ENCODE measurements at places on chromosomes 1 and 21. TPM values are rescaled to one million over a fixed set of nuclear protein-coding genes. Genes with fewer than 3 reads are reported as not detected.
A peak's percentile ranks its signal among the peaks of the same experiment; 100 is the strongest.

FCRL1 gene
- 0.27 TPM for total RNA-seq

- H3K4me3 ChIP-seq: no peak overlapping the region
- H3K27ac ChIP-seq: peak overlapping the region; percentile 11
- no peaks in the 10 kb centered on the region for H3K27me3 ChIP-seq
- H3K36me3 ChIP-seq: no peaks in the 10 kb centered on the region
- peak; percentile 72 for DNase-seq
Observed at GRCh38 chr1:168439456-168440375, 104.1 kb downstream of the XCL2 start.

SLAMF8 gene
- total RNA-seq: 3.2 TPM

- H3K36me3 ChIP-seq: no peaks in the 10 kb centered on the region
- no peaks in the 10 kb centered on the region for H3K4me1 ChIP-seq
- no peak for DNase-seq
- no peak overlapping the region for H3K27ac ChIP-seq
- no peak overlapping the region for H3K4me3 ChIP-seq
Observed at GRCh38 chr21:33047231-33047630, 21.5 kb downstream of the OLIG2 start.

GRCh38 chr1:16120940-16121410 lies 34.9 kb downstream of the EPHA2 start:
- no peak overlapping the region for H3K27ac ChIP-seq
- H3K36me3 ChIP-seq: no peaks in the 10 kb centered on the region
- H3K4me1 ChIP-seq: no peaks in the 10 kb centered on the region
- H3K4me3 ChIP-seq: no peak overlapping the region
- DNase-seq: no peak

KISS1 gene
- total RNA-seq: not detected

NBPF19 gene
- total RNA-seq: 39.6 TPM

DNA sequence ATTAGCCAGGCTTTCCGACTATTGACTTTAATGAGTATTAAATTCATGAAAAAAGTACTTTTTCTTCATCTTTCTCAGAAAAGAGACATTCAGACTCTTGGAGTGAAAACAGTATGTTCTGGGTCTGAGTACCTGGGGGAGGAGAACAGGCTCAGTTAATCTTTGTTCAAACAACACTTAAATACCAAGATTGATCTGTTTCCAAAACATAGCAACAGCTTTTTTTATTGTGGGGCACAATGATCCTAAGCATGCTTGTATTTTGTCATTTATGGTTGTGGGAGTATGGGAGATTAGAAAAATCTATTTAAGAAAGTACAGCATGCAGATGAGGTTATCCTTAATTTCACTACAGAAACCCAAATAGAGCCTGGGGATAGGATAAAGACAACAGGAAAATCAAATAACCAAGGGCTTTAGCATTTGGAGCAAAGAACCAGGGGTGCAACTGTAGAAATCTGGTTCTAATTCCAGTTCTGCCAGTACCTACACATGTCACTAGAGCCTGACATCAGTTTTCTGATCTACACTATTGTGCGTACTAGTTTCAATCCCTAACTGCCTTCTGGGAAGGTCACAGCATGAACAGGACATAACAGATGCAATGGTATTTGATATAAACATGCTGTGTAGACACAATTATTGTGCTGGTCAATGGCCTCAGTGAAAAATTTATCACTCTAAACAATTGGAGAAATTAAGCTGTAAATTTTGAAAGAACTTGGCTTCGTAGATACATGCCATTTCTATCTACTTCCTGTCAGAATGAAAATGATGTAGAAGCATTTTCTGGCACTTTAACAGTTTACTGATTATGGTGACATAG lies 91.2 kb downstream of the KCNK1 start:
- H3K27me3 ChIP-seq: no peaks in the 10 kb centered on the region
- H3K4me3 ChIP-seq: no peak overlapping the region
- peak overlapping the region; percentile 67 for H3K27ac ChIP-seq
- H3K36me3 ChIP-seq: no peaks in the 10 kb centered on the region
- no peak for DNase-seq

DNA sequence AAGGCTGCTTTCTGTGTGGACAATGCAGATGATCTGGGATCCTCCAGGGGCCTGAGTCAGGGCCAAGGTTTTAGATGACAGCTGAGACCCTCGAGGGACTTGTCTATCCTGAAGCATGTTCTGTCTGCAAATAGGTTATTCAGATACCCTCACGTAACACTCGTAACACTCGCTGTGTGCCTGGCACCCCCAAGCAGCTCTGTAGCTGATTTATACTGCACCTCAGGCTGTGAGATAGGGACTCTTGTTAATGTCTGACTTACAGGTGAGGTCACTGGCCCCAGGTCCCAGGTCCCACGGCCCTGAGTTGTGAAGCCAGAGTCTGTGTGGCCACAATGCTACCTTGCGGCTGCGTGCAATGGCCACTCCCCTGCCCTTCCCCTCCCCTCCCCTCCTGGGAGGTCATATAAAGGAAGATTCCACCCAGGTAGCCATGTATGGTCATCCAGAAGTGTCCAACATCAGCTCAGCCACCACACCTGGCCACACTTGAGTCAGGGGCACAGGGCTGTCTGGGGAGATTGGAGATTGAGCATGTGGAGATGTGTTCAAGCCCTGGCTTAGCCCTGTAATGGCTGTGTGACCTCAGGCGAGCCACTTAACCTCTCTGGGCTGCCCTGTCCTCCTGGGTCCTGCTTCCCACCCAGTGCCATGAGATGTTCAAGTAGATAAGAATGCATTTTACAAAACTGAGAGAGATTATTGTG lies 687.7 kb downstream of the MATN1 start:
- no peaks in the 10 kb centered on the region for H3K36me3 ChIP-seq
- DNase-seq: no peak
- H3K27me3 ChIP-seq: no peaks in the 10 kb centered on the region
- H3K4me3 ChIP-seq: no peak overlapping the region

- H3K4me1 ChIP-seq: no peaks in the 10 kb centered on the region
- no peak overlapping the region for H3K27ac ChIP-seq
- no peaks in the 10 kb centered on the region for H3K27me3 ChIP-seq
Observed at GRCh38 chr21:29571949-29572348, 273.2 kb downstream of the BACH1 start.

FAM131C gene
- total RNA-seq: 0.28 TPM

SPRR2B gene
- not detected for total RNA-seq

GJB5 gene
- not detected for total RNA-seq

- no peaks in the 10 kb centered on the region for H3K36me3 ChIP-seq
- no peak overlapping the region for H3K27ac ChIP-seq
- no peak overlapping the region for H3K4me3 ChIP-seq
- no peaks in the 10 kb centered on the region for H3K27me3 ChIP-seq
Observed at GRCh38 chr1:211939876-211940468, 95.4 kb downstream of the INTS7 start.

GRCh38 chr1:90186506-90187322 lies 191.8 kb downstream of the ZNF326 start:
- H3K4me1 ChIP-seq: no peaks in the 10 kb centered on the region
- no peak overlapping the region for H3K4me3 ChIP-seq
- H3K36me3 ChIP-seq: no peaks in the 10 kb centered on the region
- DNase-seq: no peak

DNA sequence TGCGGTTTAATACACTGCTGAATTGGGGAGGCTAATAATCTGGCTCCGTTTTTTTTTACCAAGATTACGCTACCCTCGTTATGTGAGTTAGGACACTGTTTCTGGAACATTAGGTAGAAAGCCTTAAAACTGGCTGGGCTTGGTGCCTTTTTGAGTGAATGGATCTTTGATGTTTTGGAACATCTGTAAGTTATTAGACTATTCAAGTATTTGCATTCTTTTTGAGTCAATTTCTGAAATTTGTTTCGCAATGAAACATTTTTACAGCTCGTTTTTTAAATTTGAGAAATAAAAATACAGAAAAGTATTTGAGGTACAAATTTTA lies 106.9 kb downstream of the LTN1 start:
- DNase-seq: peak; percentile 41
- H3K36me3 ChIP-seq: no peaks in the 10 kb centered on the region
- H3K27ac ChIP-seq: peak overlapping the region; percentile 96
- no peak overlapping the region for H3K4me3 ChIP-seq

FAM151A gene
- total RNA-seq: not detected

DNA sequence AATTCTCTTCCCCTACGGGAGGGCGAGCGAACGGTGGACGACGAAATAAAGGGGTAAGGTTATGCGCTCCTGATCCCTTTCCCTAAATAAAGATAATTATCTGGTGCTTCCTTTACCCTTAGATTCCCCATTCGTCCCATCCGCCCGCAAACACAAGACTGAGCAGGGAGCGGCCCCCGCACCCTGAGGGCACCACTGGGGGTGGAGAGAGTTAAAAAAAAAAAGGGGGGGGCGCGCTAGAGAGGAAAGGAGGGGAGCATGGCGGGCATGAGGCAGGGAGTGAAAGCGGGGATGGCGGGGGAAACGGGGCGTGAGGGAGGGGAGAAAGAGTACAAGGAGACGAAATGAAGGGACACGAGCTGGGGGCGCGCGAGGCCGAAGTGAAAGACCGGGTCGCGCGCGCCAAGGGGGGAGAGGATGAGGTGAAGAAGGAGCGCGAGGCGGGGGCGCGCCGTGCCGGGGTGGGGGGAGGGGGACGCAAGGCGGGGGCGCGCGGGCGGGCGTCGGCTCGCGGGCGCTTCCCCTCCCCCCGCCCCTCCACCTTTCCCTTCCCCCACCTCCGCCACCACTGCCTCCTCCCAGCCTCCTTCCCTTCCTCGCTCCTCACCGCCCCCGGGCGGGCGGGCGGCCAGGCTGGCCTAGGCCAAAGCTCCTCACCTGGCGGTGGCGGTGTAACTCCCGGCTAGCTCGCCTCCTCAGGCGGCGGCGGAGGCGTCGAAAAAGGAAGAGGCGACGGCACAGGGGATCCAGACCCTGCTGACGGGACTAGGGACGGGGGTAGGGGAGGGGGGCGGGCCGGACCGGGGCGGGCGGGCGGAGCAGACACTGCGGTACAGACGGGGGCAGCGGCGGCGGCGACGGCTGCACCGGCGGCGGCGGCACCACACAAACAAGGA lies 448 bp downstream of the GATAD2B start:
- peak overlapping the region; percentile 88 for H3K27ac ChIP-seq
- no peaks in the 10 kb centered on the region for H3K27me3 ChIP-seq
- DNase-seq: peak; percentile 43
- H3K36me3 ChIP-seq: no peaks in the 10 kb centered on the region

CEP170 gene
- total RNA-seq: 114 TPM

GRCh38 chr1:202553560-202554038 lies 156.7 kb downstream of the SYT2 start:
- no peak for DNase-seq
- H3K27ac ChIP-seq: peak overlapping the region; percentile 71

RHBG gene
- total RNA-seq: not detected

L1TD1 gene
- total RNA-seq: 0.40 TPM

DNA sequence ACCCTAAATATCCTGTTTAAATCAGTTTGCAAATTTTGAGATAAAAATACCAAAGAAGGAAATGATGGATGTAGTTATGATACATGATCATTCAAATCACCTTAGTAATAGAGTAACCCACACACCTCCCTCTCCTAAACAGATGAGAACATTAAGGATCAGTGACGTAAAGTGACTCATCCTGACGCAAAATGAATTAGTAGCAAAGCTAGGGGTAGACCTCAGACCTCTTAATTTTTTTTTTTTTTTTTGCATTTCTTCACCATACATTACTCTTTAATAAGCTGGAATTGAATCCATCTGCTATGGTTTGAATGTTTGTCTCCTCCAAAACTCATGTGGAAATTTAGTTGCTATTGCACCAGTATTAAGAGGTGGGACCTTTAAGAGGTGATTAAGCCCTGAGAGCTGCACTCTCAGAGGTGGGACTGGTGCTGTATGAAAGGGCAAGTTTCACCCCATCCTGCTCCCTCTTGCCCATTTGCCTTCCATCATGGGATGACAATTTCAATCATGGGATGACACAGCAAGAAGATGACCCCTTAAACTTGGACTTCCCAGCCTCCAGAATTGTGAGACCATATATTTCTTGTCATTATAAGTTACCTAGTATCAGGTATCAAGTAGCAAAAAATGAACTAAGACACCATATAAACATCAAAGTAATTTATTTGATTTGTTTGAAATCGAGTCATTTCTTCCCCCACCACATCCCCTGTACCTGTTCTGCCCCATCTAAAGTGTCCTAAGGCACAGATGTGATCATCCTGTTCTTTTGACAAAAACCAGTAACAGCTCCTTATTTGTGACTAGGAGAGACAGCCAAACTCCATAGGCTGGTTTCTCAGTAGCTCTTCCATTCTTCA lies 114.6 kb upstream of the DUSP10 start:
- H3K4me3 ChIP-seq: no peak overlapping the region
- H3K36me3 ChIP-seq: no peaks in the 10 kb centered on the region
- no peaks in the 10 kb centered on the region for H3K4me1 ChIP-seq

- no peak overlapping the region for H3K4me3 ChIP-seq
- no peaks in the 10 kb centered on the region for H3K27me3 ChIP-seq
- no peaks in the 10 kb centered on the region for H3K4me1 ChIP-seq
- no peak for DNase-seq
Observed at GRCh38 chr1:223347583-223347982, 16.4 kb downstream of the SUSD4 start.

GRCh38 chr1:71521655-71522264 lies 440.9 kb upstream of the ZRANB2 start:
- no peaks in the 10 kb centered on the region for H3K36me3 ChIP-seq
- DNase-seq: no peak
- H3K27ac ChIP-seq: no peak overlapping the region
- H3K27me3 ChIP-seq: no peaks in the 10 kb centered on the region
- no peaks in the 10 kb centered on the region for H3K4me1 ChIP-seq
- H3K4me3 ChIP-seq: no peak overlapping the region

- H3K27ac ChIP-seq: peak overlapping the region; percentile 70
- H3K36me3 ChIP-seq: no peaks in the 10 kb centered on the region
- H3K4me1 ChIP-seq: peaks cover 8% of the 10 kb centered on the region
- H3K4me3 ChIP-seq: no peak overlapping the region
- H3K27me3 ChIP-seq: no peaks in the 10 kb centered on the region
- peak; percentile 29 for DNase-seq
Observed at GRCh38 chr1:181159451-181160140, 71.1 kb downstream of the IER5 start.

- no peaks in the 10 kb centered on the region for H3K4me1 ChIP-seq
- DNase-seq: no peak
- no peak overlapping the region for H3K4me3 ChIP-seq
- H3K27me3 ChIP-seq: no peaks in the 10 kb centered on the region
- H3K36me3 ChIP-seq: no peaks in the 10 kb centered on the region
Observed at GRCh38 chr1:184935920-184936798, 38.1 kb downstream of the NIBAN1 start.

DNA sequence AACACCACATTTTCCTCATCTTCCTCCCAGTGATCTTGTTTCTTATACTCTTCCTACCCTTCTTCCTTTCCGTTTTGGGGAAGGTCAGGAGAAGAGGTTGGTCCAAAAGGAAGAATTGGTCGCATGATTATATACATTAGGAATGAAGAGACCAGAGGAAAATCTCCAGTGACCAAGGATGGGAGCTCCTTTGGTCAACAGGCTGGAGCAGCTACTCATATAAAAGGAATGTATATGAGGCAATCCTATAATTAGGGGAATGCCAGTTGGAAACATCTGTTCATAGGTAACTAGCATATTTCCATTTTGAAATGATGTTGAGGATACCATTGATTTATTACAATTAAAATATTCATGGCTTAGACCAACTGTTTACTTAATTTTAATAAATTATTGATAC lies 114.5 kb downstream of the LRRC40 start:
- no peak overlapping the region for H3K27ac ChIP-seq
- DNase-seq: no peak
- H3K36me3 ChIP-seq: no peaks in the 10 kb centered on the region
- no peak overlapping the region for H3K4me3 ChIP-seq

MFAP2 gene
- 70.3 TPM for total RNA-seq

RRP1 gene
- total RNA-seq: 23.1 TPM

GRCh38 chr1:233102341-233102740 lies 151.9 kb downstream of the NTPCR start:
- H3K27ac ChIP-seq: no peak overlapping the region
- no peaks in the 10 kb centered on the region for H3K27me3 ChIP-seq
- no peaks in the 10 kb centered on the region for H3K36me3 ChIP-seq
- H3K4me3 ChIP-seq: no peak overlapping the region
- no peak for DNase-seq
